ENCODE measurements at places on chromosomes 1 and 21.

- no peak for DNase-seq
Observed at GRCh38 chr1:7842517-7842916, 10.3 kb downstream of the UTS2 start.

GRCh38 chr1:210446479-210446878 lies 117.8 kb downstream of the HHAT start:
- DNase-seq, result peak; percentile 53

DNA sequence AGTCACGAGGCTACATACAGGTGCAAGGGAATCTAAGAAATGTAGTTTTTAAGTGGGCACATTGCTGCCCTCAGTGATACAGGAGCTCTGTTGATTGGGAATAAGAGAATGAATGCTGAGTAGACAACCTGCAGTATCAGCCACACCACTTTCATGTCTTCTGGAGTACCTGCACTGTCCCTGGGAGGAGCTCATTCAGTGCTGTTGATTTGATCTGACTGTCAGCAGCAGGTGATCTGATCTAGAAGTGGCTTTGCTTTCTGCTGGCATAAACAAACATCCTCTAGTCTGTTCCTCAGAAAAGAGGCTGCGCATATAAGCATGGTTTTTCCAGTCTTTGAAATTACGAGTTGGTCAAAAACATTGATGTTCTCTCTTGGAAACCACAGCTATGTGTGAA lies 35.5 kb upstream of the LRRC52 start:
- DNase-seq, result no peak

DNA sequence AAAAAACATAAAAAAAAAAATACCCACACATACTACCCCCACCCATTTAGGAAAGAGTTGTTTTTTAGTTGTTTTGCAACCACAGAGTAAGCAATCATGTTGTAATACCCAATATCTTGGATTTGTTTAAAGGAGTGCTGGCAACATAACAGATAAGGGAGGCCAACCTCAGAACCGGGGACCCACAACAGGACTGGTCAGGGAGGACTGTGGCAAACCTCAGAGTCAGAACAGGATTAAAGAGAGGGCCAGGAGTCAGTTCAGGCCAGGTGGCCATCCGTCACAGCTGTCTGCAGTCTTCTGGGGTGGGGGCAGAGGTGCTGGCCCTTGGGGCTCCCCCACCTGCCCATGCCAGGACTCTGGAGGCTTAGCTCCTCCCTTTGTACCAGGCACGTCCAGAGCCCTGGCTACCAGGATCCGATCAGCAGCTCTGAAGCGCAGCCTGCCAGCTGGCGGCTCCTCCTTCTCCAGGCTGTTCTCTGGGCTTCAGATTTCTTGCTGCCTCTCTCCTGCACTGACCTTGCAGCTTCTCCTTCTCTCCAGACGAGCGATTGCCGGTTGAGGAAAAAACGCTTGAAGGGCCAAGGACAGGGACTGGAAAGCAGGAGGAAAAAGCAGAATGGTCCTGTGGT lies 7.9 kb downstream of the H6PD start:
- no peak for DNase-seq

DNA sequence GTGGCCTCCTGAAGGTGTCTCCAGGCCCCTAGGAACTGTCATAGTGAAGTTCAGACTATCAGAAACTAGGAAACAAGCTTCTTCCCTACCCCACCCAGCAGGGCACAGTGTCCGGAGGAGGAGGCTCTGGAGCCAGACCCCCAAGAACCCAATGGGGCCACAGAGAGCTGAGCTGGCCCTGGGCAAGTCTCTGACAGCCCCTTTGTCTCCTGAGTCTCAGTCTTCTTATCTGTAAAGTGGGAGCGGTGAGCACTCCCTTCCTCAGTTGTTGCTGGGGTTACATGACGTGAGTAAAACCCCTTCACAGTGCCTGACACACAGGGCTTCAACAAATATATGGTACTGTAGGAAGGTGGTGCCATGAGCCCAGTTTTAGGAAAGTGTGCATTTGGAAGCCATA lies 675.8 kb downstream of the MATN1 start:
- no peak for DNase-seq

GRCh38 chr1:6582370-6582769 lies 2.6 kb downstream of the ZBTB48 start:
- no peak for DNase-seq

- no peak for DNase-seq
Observed at GRCh38 chr21:42835611-42836401, 43.5 kb downstream of the WDR4 start.

GRCh38 chr21:25578056-25578961 lies 29.0 kb downstream of the MRPL39 start:
- no peak for DNase-seq

DNA sequence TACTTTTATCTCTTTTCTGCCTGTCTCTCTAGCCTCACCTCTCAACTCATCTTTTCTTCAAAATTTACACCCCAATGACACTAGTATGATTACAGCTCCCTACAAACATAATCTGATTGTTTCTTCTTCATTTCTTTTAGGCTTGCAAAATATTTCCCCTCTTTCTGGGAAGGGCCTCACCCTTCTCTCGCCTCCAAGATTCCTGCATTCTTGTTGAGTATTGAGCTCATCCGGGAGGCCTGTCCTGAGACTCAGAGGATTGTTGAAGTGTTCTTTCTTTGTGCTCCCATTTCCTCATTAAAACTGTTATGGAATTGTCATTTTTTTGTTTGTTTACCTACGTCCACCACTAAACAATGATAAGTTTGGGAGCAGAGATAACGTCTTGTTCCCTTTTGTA lies 99.1 kb upstream of the CHRM3 start:
- no peak for DNase-seq

DNA sequence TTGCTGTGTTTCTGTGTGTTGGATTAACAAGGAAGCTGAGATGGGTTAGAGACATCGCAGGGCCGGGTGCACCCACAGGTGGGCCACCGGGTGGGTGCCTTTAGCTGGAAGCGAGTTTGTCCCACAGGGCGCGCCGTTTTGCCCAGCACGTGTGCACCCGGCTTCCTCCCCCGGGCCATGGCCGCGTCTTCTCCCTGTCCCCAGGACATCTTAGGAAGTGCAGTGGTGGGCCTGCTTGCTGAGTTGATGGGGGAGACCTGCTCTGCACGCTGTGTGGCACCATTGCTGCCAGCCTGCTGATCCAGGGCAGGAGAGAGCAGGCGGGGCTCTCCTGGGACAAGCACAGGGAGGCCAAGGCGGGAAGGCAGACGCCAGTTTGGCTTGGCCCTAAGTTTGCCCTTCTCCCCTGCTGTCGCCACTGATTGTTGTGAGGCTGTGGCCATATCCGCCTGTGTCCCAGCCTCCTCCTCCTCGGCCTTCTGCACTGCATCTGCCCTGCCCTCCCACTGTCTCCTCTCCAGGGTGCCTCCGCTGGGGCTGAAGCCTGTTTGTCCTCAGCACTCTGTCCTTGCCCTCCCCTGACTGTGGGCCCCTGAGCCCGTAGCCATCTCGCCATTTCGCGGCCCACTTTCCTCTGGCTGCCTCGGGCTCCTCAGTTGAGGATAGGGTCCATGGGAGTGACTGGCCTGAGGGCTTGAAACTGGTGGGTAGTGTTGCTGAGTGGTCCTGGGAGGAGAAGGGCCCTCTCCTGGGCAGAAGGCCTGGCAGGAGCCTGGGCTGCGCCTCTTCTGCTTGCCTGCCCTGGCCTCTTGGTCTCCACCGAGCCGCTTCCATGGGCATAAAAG lies 47.6 kb downstream of the PKNOX1 start:
- no peak for DNase-seq

DNA sequence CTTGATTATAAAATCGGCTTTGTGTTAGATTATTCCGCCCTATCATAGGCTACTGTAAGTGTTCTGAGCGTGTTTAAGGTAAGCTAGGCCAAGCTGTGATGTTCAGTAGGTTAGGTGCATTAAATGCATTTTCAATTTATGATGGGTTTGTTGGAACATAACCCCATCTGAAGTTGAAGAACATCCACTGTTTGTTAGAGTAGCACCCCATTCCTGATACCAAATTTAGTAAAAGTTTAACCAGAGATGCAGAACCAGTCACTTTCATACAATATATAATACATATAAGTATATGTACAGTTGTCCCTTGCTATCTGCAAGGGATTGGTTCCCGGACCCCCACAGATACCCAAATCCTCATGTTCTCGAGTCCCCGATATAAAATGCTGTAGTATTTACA lies 16.1 kb downstream of the UBASH3A start:
- DNase-seq, result no peak

DNA sequence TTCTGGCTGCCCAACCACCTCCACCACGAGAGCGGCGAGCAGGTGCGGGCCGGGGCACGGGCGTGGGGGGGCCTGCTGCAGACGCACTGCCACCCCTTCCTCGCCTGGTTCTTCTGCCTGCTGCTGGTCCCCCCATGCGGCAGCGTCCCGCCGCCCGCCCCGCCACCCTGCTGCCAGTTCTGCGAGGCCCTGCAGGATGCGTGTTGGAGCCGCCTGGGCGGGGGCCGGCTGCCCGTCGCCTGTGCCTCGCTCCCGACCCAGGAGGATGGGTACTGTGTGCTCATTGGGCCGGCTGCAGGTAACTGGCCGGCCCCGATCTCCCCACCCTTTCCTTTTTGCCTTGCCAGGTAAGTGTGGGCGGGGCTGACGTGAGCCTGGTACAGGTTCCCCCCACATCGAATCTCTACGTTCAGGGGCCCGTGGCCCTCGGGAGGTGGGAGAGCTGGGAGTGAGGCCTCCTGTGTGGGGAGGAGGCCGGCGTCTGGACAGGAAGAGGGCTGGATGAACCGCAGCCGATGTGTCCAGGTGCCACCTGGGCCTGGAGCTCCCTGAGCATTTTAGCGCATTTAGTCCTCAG lies 51.7 kb downstream of the COL18A1 start:
- no peak for DNase-seq

DNA sequence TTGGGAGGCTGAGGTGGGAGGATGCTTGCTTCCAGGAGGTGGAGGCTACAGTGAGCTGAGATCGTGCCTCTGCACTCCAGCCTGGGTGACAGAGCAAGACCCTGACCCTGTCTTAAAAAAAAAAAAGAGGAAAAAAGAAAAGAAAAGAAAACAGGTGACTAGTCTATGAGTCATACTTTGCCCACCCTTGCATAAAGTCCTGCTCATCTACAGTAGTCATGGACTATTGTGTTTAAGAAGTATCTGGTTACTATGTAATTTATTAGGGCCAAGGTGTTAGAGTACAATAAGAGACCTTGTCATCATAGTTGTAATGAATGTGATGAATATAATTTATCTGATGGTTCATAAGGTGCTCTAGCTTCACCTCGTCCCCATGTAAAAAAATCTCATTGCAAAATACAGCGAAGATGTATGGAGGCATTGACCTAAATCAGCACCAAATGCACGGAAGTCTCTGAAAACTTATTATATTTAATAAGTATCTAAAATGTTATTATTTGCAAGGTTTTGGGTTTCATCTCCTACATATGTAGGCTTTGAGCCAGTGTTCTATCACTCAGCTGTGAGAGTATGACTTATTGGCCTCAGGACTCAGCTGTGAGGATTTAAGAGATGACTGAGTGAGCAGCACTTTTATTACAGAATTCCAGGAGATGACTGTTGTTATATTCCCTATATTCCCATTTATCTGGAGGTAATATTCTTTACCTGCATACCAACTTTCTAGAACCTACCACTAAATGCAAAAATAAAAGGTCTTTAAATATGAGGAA lies 19.9 kb upstream of the KCNJ6 start:
- DNase-seq, result no peak

DNA sequence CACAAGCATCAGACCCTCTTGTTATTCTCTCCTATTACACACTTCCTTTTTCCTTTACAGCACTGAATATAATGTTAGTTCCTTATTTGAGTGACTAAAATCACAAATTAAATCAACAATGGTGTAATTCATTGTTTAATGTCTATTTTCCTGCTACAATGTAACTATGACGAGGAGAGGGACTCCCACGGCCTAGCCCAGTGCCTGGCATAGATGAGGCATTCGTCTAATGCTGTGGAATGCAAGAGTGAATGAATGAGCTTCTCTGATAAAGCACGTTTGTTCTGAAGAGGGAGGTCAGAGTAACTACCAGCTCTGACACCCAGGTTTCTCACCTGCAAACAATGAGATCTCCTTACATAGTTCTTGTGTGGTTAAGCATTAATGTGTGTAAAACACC lies 479.4 kb downstream of the OMA1 start:
- no peak for DNase-seq

DNA sequence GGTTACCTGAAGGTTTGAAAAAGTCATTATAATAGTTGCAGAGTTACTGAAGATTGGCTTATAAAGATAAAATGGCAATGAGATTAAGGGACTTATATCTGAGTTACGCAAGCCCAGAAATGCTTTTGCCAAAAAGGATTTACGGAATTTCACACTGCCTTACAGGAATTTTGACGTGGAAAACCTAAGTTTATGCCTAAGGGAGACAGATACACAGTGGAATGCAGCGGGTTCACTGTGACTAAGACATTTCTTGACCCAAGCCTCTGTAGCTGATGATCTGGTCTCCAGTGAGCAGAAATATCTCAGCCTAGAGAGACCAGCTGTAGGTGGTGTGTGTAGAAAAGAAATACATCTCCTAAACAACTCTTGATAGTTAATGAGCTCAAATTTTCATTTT lies 10.1 kb upstream of the EXO1 start:
- DNase-seq, result no peak

- no peak for DNase-seq
Observed at GRCh38 chr1:212147581-212148033, 112.1 kb downstream of the DTL start.

Data from stimulated activated CD8-positive, alpha-beta memory T cell treated with anti-CD3 and anti-CD28 coated beads, Interleukin-15, amount 100 ng/mL, for 1 hour (primary cell).